ENCODE measurements at places on chromosomes 12 and 14. TPM values are rescaled to one million over a fixed set of nuclear protein-coding genes. Genes with fewer than 3 reads are reported as not detected.

DNA sequence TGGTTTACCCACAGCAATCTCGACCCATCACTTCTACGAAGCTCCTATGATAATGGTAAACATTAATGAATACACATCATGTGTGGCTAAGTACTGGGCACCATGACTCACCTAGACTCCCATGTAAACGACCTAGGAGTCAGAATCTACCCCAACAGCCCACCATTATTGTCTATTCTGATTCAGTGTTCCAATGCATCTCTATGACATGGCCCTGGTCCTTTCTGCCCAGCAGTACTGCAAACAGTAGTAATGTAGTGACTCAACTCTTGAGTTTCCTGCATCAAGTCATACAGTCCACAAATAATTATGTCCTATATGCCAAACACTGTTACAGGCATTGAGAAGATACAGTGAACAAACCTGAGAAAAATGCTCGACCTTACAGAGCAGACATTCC is 14.6 kb downstream of the GTF2A1 start:
- DNase-seq: no peak

DNA sequence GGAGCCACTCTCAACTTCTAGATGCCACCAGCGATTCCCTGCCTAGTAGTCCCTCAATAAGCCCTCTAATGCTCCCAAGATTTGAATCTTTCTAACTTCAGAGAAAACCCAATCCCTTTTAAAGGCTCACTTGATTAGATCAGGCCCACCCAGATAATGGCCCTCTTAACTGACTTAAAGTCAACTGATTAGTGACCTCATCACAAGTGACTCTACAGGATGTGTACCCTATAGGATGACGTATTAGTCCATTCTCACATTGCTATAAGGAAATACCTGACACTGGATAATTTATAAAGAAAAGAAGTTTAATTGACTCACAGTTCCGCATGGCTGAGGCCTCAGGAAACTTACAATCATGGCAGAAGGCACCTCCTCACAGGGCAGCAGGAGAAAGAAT is 49.1 kb downstream of the ANKS1B start:
- DNase-seq: no peak

- no peak for DNase-seq
Observed at GRCh38 chr14:74476607-74477006, 16.5 kb downstream of the NPC2 start.

- no peak for DNase-seq
Observed at GRCh38 chr14:99579120-99579836, 24.7 kb downstream of the CCDC85C start.

DNA sequence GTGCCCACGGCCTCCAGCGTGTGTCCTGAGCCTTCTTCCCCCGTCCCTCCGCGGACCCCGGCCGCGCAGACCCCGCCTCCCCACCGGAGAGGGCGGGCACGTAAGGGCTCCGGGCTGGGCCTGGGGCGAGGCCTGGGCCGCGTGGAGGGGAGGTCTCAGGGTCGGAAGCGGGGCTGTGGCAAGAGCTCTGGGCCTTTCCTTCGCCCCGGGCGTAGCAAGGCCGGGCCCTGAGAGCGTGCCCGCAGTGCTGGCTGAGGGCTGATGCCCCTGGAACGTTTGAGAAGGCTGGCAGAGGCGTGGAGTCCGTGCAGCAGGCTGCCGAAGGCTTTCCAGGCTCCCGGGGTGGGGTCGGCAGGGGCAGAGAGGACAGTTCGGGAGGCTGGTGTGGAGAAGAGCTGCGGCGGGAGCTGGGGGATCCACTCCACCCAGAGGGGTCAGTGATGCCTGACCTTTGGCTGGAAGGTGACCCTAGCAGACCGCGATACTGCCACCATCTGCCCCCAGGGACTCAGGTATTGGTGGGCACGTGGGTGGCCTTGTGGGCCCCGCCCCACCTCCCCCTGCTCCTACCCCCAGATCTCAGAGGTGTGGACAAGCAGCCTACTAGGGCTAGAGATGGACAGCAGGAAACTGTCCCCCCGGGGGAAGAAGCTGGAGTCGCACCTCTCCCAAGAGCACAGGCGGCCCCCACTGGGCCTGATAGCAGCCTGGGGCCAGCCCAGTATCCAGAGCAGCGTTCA is 558 bp downstream of the TEX22 start:
- DNase-seq: no peak

CEBPE gene
- not detected for total RNA-seq

DNA sequence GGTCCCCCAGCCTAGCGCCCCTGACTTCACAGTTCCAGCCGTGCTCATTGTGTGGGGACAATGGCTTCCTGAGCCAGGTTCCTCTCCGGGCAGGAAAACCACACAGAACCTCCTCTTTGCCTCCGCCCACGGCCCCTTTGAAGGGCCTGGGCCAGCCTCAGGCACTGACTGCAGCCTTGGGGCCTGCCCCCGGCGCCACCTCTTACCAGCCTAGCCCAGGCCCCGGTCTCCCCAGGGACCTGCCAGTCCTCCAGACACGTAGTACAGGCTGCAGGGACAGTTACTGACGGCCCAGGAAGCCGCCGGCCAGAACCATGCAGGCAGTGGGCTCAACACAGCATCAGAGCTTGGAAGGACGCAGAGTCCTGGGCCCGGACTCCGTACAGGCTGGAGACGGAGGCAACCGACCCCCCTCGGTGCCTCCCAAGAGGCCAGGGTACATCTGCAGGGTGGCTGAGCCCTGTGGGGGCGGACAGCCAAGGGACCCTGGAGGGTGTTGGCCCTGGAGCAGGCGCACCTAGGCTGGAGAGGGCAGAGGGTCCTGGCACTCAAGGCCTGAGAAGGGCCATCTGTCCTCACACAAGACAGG is 20.9 kb upstream of the NUDT14 start:
- no peak for DNase-seq

DHRS2 gene
- not detected for total RNA-seq

DNA sequence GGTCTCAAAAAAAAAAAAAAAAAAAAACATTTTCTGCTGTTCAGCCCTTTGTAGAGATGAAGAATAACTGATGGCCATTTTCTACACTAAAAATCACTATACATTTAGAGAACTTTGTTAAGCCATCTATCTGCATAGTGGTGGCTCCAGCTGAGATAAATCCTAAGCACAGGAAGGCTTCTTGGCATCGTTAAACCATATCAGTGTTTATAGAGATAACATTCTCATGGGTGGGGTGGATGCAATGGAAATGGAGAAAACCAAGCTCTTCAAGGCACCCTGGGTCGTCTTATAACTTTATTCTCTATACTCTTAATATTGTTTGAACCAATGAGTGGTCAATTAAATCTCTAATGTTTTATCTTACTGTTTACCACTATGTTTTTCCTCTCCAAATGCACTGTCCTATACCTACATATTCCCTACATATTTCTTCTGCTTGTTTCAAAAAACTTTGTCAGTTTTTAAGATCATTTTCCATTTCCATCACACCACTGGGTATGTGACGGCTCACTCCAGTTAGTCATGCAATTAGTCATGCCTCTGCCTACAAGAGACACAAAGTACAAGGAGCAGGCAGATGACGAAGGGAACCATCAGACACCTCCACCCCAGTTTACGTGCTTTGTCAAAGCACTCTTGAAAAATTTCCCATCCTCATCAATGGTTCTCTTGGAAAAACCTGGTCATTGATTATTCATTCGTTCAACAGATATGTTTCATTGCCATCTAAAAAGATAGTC is 119.3 kb upstream of the OVCH1 start:
- DNase-seq: no peak

DNA sequence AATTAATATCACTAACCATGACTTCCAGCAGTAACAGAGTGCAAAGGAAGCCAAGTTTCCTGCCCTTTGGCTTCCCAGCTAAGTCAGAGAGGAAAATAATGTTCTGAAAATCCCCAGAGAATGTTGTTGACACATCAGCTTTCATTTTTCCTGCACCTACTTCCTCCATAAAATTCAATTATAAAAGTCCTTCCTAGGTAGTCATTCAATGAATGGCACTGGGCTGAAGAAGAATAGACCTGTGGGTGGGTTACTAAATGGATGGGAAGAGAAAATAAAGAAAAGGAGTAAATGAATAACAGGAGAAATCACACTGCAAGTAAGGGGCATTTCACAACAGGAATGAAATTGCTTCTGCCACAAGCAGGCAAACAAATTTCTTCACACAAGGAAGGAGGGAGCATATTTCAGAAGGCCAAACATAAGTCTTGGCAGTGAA is 73.2 kb upstream of the MDM1 start:
- DNase-seq: no peak

EEA1 gene
- total RNA-seq: 23.9 TPM

RHOJ gene
- 14.6 TPM for total RNA-seq

PLCZ1 gene
- 0.49 TPM for total RNA-seq

- DNase-seq: peak; percentile 58
Observed at GRCh38 chr12:108394196-108394595, 55.1 kb upstream of the CMKLR1 start.

SERPINA4 gene
- total RNA-seq: not detected

DNA sequence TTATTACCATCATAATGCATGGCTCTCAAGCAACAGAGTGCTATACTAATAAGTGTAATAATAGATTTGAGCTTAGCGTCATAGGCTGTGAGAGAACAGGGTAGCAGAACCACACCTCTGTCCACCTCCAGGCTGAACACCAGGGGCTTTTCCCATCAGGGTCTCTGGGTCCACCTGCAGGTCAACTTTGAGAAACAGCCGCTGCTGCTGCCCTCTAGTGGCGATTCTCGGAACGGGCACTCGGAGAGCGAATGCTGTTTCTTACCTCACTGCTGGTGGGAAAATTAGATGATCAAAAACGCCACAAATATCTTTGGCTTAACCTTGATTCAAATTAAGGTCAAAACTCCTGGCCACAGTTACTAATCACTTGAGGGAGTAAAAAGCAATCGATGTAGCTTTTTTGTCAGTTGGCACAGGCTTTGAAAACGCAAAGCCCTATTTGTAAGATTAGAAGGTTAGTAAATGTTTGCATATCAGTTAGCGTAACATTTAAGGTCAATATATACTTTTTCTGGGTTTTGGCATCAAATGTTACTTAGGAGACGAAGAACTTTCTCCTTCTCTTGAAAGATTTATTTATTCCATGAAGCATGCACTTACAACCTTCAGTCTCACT is 127.9 kb upstream of the TMEM132D start:
- DNase-seq: peak; percentile 29

DNA sequence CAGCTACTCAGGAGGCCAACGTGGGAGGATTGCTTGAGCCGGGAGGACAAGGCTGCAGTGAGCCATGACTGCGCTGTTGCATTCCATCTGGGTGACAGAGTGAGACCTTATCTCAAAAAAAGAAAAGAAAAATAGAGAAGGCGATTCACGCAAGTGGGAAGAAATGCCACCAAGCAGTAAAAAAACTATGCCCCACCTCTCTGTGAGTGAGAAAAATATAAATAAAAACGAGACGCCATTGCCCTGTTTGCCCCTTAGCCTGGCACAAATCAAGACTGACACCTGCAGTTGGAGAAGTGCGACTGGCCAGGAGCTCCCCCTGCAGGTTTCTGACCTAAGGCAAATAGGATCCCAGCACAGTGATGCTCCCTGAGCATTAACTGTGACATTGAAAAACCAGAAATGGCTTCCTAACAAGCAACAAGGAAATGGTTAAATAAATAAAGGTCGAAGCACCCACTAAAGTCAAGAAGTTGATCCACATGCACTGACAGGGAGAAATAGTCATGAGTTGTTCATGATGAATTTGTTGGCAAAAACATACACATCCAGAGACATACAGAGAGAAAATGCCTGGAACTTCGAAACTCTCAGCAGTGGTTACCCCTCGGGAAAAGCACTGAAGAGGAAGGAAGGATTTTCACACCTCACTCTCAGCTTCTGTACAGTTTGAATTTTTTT is 21.1 kb downstream of the GSC start:
- no peak for DNase-seq

DNA sequence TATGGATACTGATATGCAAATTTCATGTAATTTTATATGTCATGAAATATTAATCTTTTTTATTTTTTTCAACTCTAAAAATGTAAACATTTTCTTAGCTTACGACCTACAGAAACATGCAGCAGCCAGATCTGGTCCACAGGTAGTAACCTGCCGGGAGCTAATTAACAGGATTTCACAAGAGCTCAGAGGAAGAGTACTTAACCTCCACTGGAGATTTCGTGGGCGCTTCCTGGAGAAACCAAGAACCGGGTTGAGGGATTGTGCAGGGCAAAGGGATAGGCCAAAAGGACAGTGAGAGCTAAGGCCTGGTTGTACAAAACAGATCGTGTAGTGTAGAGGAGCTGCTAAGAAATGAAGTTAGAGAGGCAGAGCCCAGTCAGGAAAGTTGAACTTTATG is 315.7 kb downstream of the PAWR start:
- DNase-seq: no peak

DNA sequence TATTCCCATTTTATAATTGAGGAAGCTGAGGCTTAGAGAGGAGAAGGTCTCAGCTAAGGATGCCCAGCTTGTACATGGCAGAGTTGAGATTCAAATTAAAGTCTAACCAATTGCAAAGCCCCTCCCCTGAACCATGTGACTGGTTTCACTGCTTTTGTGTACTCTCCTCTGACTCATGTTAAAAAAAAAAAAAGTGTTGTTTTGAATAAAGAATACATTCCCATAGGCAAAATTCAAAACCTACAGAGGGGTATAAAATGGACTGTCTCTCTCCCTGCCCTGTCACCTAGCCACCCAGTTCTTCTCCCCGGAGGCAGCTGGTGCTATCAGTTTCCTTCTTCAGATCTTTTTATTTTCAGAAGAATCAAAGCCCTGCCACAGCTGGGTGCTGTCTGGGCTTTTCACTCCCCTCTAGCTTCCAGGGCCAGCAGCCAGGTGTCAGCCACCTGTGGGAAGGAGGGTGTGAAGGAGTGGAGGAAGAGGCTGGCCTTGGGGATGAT is 5.4 kb downstream of the PSMD9 start:
- no peak for DNase-seq

SLC25A21 gene
- 0.77 TPM for total RNA-seq

TIMM9 gene
- 27.8 TPM for total RNA-seq

- DNase-seq: no peak
Observed at GRCh38 chr14:89165189-89166181, 251.5 kb downstream of the FOXN3 start.

HSPB8 gene
- total RNA-seq: 512 TPM

DNA sequence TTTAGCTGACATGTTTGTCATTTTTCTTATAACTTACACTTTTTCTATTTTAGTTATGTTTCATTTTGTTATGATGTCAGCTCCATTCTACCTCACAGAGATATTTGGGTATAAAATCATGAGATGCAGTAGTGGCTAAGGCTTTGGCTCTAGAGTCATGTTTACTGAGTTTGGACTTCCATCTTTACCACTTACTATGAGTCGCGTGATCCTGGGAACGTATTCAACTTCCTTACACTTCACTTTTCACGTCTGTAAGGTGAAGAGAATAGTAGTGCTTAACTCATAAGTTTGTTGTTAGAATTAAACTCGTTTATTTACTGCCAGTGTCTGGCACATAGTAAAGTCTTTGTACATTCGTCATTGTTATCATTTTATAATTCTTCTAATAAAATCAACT is 126.3 kb downstream of the ERC1 start:
- no peak for DNase-seq

- no peak for DNase-seq
Observed at GRCh38 chr14:53055003-53055402, 98.1 kb downstream of the DDHD1 start.

All from left ventricle myocardium inferior (tissue), 1 donor.